ENCODE measurements at places on chromosomes 6 and 20. TPM values are rescaled to one million over a fixed set of nuclear protein-coding genes. Genes with fewer than 3 reads are reported as not detected.

DNA sequence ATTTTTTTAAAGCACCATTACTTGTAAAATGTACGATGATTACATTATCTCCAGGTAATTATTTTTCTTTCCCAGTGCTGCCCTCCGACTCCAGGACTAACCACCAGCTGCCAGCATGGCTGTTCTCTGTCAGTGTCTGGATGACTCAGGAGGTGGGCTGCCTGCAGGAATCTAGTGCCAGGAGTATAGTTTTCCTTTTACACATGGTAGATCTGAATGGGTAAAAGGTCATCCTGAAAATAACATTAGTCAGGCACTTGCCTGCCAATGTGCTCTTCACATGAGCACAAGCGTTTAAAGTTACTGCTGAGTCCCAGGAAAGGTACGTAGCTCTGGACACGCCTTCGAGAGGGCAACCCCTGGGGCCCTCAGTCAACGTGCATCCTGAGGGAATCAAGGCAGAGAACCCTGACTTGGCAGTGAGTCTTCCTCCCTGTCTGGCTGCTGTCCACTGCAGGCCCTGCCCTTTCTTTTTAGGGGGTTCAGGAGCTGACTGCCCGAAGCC lies 2.4 kb downstream of the DYNLT1 start:
- DNase-seq, result no peak

DNA sequence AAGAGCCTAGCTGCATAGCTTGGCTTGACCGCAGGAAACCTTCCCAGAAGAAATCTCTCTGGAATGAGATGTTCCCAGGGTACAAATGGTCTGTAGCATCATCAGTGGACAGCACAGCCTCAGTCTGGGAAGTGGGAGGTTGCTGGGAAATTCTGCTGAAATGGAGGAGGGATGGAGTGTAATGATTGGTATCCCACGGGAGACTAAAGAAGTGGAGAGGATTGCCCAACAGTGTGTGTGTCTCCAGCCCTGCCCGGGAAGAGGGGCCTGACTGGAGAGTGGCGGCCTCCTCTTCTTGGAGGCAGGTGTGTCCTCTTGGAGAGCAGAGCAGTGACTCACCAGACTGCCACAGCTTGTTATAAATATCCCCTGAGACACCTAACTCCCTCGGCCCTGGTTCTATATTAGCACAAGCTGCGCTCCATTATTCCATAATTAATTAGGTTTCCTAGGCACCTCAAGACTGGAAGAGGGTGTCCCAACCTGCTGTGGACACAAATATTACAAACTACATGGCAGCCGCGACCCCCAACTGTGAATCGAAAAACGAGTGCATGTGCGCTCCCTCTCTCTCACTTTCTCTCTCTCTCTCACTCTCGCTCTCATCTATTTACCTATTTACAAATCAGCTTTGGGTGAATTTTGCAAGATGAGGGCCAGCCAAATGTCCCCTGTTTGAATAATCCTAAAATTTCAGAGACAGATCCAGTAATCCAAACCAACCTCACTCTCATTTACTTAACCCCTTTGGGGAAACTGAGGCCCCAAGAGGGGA lies 68.8 kb downstream of the FGD2 start:
- DNase-seq, result no peak

SLPI gene
- total RNA-seq, result 548 TPM

DNA sequence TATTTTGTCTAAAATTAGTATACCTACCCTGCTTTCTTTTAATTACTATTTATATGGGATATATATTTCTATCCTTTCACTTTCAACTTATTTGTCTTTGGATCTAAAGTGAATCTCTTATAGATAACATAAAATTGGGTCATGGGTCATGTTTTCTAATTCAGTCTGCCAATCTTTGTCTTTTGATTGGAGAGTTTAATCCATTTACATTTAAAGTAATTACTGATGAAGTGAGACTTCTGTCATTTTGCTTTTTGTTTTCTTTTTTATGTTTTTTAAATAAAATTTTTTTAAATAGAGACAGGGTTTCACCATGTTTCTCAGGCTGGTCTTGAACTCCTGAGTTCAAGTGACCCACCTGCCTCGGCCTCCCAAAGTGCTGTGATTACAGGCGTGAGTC lies 50.5 kb upstream of the PRDM1 start:
- no peak for DNase-seq

- no peak for DNase-seq
Observed at GRCh38 chr20:4190792-4191519, 175.6 kb upstream of the RNF24 start.

DNA sequence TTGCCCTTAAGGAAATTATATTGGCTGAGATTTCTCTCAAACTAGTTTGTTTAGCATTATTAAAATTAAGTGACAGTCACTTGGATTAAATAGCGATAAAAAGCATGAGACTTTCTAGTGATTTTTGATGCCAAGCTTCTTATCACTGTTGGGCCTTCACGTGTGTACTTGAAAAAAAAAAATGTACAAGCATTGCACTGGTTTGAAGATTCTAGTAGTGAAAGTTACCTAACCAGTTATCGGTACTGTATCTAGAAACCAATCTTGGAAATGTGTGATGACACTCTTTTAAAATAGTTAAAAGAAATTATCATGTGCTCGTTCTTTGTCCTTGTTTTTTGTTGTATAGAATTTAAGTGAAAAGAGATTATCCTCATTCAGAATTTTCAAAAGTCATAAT lies 102.1 kb downstream of the SCAF8 start:
- DNase-seq, result no peak

- no peak for DNase-seq
Observed at GRCh38 chr20:5735845-5736510, 14.2 kb upstream of the SHLD1 start.

GRCh38 chr20:17797161-17797560 lies 97.4 kb downstream of the BANF2 start:
- DNase-seq, result no peak

DNA sequence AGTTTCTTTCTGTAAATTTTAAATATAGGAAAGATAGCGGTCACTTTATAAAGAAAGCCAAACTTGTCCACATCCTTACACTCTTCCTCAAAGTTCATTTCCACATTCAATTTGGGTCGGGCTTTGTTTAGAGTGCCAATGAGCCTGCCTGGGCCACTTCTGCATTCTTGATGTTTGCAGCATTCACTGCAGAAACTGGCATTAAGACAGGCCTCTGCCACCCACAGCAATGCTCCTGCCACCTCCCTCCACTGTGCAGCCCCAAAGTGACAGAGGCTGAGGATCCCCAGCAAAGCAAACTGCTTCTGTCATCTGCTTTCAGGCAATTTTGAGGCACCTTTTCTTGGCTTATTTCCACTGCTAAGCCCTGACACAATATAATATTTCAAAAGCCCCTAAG lies 61.2 kb downstream of the TNFAIP3 start:
- DNase-seq, result no peak

DNA sequence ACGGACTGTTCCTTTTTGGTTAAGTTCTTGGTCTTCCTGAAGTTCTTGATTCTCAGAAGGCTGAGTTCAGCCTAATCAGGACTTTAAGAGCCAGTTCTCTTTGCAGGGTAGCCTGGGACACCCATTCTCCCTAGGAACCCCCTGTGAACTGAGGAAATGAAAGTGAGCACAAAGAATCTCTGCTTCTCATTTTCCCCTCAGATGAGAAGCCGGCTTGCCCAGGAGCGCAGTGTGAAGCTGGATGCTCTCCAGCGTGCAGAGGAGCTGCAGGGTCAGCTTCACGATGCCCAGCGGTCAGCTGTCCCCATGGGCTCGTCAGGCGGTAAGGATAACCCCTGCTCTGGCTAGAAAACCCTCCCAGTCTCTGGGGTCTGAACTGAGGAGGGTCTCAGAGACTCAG lies 34.0 kb downstream of the CD164 start:
- no peak for DNase-seq

DNA sequence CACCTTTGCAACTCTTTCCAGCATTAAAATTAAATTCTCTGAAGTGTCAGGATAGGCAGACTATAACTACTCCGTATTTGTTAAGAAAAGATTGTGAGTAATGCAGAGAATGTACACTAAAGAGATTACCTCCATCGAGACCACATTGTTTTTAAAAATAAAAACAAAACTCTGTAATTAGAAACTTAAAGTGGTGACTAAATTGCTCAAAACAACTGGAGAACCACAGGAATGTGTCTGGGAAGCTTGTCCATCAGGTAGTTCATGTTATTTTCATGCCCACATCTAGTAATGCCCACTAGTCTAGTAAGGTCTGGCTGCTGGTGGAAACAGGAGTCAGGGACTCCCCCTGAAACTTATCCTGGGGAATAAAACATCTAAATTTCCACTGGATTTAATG lies 103.0 kb upstream of the FOXQ1 start:
- no peak for DNase-seq

DNA sequence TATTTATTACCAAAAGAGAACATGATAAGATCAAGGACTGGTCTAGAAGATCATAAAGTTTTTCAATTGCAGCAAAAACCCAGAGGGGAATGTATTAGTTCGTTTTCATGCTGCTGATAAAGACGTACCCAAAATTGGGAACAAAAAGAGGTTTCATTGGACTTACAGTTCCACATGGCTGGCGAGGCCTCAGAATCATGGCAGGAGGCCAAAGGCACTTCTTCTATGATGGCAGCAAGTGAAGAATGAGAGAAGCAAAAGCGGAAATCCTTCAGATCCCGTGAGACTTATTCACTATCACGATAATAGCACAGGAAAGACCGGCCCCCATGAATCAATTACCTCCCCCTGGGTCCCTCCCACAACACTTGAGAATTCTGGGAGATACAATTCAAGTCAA lies 57.7 kb upstream of the HIVEP2 start:
- no peak for DNase-seq

- no peak for DNase-seq
Observed at GRCh38 chr20:40278673-40279072, 410.4 kb downstream of the MAFB start.

DNA sequence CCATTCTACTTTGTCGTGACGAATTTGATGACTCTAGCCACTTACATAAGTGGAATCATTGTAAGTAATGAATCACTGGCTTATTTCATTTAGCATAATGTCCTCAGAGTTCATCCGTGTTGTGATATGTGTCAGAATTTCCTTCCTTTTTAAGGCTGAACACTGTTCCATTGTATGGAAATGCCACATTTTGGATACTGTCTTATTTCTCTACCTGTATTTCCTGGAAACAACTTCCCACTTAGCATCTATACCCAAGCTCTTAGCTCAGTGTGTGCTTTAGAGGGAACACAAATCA lies 28.8 kb upstream of the GGTLC1 start:
- no peak for DNase-seq

DNA sequence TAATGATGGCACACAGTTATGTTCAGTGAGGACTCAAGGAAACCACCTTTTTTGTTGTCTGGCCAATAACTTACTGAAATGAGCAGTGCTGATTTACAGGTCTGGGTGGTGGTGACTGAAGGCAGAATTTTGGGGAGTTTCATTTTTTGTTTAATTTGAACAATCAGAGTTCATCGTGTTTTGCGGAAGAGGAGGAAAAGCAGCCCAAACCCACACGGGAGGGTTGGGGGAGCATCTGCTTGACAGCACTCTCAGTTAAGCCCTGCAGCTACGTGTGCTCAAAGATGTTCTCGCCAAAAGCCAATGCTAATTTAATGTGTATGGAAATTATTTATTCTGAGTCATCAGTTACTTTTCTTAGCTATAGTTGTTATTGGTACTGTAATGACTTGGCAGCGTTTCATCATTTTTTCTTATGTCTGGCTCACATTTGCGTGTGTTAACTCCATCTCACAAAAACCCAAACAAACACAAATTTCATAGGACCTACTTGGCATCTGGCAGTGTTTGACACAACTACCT lies 89.2 kb downstream of the UST start:
- no peak for DNase-seq

CYP21A2 gene
- 1.3 TPM for total RNA-seq

ZKSCAN8 gene
- total RNA-seq, result 16.5 TPM

- DNase-seq, result no peak
Observed at GRCh38 chr20:9744551-9744950, 94.3 kb downstream of the PAK5 start.

DNA sequence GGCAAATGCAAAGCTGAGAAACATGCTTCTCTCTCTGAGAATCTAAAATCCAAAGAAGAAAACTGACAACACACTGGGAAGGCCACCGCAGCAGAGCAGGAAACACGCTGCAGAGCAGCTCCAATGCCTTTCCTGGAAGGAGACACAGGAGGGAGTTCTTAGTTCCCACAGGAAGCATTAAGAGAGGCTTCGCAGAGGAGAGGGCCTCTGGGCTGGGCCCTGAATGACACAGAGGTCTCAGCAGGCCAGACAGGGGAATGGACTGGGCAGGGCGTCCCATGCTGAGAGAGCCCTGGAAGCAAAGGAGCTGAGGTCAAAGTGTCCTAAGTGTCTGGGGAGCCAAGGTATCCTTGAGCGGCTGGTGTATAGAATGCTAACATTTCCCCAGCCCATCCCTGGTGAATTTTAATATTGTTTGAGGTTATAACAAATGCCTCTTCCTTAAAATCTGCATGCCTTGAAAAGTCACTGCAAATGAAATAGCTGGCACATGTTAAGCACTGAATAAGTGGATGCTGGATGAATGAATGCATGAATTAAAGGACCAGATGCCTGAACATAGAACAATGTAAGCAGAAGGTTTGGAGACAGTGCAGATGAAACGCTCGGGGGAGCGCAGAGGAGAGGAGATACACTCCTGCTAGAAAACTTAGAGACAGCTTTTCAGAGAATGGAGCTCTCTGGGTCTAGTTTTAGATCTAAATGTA lies 110.0 kb upstream of the SYNDIG1 start:
- DNase-seq, result no peak

Data from mucosa of gallbladder (tissue), 1 donor.